Activated CD4-positive, CD25-positive, alpha-beta regulatory T cell (primary cell): ENCODE measurements at places on chromosomes 16 and 17.
A peak's percentile ranks its signal among the peaks of the same experiment; 100 is the strongest.

DNA sequence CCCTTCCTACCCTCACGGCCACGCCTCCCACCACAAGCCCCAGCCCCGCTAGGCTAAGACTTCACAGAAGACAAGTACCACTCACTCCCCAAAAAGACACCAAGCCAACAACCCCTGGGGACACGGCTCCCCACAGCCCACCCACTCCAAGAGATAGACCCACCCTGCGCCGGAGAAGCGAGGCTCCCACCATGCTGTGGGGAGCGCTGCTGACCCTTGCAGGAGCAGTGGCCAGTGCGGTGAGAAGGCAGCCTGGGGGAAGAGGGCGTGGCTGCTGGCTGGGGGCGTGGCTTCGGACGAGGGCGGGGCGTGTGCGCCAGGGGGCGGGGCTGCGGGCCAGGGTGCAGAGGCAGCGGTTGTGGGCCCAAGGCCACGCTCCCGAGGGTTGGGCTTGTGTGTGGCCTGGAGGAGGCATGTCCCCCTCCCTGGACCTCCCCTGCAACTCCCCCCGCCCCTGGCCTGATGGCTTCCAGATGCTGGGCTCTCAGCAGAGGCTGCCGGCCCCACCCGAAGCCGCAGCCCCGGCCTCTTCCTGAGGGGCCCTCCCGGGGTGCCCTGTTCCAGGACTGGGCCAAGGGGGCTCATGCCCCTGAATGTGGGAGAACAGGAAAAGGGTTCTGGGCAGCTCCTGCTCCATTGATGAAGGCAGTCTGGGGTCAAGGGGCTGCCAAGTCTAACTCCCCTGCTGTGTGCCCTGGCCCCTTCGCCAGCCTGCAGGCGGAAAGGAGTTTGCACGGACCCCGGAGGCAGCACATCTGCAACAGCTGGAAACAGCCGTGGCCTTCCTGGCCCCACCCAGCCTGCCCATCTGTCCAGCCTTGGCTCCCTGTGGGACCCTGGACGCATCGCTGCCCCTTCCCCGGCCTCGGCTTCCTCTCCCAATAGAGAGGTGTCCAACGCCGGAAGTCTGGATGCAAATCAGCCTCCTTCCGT is 9.1 kb downstream of the TFAP4 start:
- DNase-seq = no peak

- no peak for DNase-seq
These were observed 25.4 kb downstream of the PGS1 start for GRCh38 chr17:78403822-78404221.

- no peak for DNase-seq
These were observed 129.1 kb upstream of the HS3ST2 start for GRCh38 chr16:22684574-22685458.

DNA sequence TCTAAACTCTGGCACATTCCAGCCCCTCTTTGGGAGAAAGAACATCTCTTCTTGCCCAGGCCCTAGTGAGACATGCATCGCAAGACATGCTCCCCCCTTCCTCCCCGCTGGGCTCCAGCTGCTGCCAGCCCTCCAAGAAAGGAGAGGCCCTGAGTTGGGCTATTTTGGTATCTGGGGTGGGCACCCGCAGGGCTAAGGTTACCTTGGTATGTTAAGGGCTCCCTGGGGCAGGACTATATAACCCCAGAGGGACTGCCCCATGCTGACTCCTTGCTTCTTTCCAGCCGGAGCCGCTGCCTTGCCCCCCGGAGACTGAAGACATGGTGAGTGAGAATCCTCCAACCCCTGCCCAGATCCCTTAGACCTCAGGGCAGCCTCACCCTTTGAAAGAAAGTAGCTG is at the start of gene MYL11:
Gene MYL11 (plus strand): TSS at position 265 of the 400 bp plus-strand sequence. CDS start 56 bp downstream, at position 321.
- DNase-seq = no peak

- no peak for DNase-seq
These were observed 38.5 kb downstream of the CTU2 start for GRCh38 chr16:88744577-88745521.

DNA sequence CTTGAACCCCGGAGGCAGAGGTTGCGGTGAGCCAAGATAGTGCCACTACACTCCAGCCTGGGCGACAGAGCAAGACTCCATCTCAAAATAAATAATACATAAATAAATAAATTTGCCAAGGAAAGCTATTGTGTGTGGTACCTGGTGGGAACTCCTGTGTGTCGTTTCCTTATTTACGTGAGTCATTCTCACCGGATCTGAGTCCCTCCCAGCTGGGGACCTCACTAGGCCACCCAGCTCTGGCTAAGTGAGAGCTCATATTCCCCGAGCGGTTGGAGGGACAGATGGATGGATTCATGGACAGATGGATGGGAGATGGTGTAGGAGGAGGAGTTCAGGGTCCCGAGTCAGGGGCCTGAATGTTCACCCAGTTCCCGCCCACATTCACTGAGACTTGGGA is 22.9 kb upstream of the C1QL1 start:
- no peak for DNase-seq

- DNase-seq = no peak
These were observed 542.6 kb downstream of the TMEM114 start for GRCh38 chr16:8047736-8048135.

DNA sequence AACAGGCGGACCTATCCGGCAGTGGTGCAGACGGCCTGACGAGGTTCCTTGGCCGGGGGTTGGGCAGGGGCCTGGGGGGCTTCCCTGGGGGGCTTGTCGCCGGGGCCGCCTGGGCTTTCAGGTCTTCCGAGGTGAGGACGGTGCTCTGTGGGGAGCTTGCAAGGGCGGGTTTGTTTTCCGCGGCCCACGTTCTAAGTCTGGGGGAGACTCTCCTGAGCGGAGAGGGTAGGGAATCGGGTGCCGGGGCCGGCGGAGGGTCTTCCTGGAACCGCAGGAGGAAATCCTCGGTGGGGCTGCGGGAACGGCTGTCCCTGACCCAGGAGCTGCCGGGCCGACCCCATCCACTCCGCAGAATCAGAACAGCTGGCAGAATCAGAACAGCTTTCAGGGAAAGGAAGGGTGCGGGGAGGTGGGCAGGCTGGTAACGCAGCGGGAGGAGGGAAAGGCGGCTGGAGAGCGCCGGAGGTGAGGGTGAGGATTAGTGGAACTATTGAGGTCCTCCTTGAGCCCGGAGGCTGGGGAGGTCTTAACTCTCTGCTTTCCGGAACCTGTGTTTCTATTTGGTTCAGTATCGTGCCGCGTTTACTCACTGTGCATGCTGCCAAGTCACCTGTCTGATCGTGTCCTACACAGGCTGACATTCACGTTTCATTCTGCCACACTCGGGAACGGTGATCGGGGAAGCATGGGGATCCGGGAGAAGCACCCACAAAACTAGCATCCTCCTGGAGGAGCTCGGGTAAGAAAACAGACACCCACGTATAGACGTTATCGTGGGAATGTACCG is 28.9 kb downstream of the CPSF4L start:
- DNase-seq = no peak

- peak; percentile 31 for DNase-seq
These were observed 27.1 kb downstream of the TMEM235 start for GRCh38 chr17:78258323-78259191.

DNA sequence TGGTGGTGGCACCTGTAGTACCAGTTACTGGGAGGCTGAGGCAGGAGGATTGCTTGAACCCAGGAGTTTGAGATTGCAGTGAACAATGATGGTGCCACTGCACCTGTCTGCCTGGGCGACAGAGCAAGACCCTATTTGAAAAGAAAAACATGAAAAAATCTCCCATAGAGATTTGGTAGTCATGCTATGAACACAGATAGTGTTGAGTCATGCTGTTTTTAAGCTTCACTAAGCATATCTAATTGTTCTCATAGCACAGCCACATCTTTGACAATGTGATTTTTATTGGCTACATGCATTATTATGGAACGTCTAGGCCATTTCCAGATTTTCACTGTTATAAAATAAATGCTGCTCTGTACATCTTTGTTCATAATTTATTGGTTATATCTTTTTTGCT is 6.0 kb downstream of the IL34 start:
- no peak for DNase-seq

- DNase-seq = no peak
These were observed 1031.5 kb downstream of the CDH11 start for GRCh38 chr16:64090327-64090726.

- DNase-seq = no peak
These were observed 5.4 kb upstream of the CNGB1 start for GRCh38 chr16:57976331-57976796.
